Left lung (tissue), 14 donors: ENCODE measurements at places on chromosomes 16 and 17. TPM values are rescaled to one million over a fixed set of nuclear protein-coding genes. Genes with fewer than 3 reads are reported as not detected.
A peak's percentile ranks its signal among the peaks of the same experiment; 100 is the strongest.

The TNK1 gene
- 5.3 TPM for polyA plus RNA-seq

The HOXB2 gene
- polyA plus RNA-seq, result 24.0 TPM

The ASGR1 gene
- 11.3 TPM for polyA plus RNA-seq

The MMP2 gene
- 542 TPM for polyA plus RNA-seq

The SULT1A3 gene
- 12.0 TPM for polyA plus RNA-seq

The GNG13 gene
- polyA plus RNA-seq, result not detected

The CDK5R1 gene
- 5.0 TPM for polyA plus RNA-seq

The ALDH3A1 gene
- 0.63 TPM for polyA plus RNA-seq

The GNAO1 gene
- 23.7 TPM for polyA plus RNA-seq

DNA sequence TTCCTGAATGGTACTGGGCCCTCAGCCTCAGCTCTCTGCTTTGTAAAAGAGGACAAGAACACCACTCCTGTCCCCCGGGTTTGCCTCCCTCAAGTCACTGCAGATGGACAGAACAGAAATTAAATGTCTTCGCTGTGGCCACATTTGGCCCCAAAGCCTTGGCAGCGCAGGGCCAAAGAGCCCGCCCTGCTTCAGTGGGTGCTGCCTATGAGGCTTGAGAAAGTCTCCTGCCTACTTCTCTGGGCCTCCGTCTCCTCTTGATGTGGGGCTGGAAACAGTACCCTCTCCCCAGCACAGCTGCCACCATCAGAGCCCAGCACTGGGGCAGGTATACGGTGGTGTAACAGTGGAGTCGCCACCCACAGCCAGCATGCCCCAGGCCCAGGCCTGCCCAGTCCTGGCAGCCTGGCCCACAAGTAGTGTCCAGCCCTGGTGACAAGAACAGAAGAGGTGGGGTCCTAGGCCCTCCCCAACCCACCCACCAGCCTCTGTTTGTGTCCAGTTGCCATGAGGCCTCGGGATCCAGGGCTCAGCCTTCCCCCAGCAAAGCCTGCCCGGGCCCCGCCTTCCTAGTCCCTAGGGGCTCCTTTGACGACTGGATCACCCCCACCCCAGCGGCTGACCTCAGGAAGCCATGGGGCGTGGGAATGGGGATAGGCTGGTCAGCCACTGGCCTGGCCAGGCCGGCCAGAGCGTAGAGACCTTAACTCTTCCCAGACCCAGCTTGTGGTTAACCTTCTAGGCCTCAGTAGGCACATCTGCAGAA lies 3.9 kb upstream of the TPPP3 start:
- no peak for DNase-seq

DNA sequence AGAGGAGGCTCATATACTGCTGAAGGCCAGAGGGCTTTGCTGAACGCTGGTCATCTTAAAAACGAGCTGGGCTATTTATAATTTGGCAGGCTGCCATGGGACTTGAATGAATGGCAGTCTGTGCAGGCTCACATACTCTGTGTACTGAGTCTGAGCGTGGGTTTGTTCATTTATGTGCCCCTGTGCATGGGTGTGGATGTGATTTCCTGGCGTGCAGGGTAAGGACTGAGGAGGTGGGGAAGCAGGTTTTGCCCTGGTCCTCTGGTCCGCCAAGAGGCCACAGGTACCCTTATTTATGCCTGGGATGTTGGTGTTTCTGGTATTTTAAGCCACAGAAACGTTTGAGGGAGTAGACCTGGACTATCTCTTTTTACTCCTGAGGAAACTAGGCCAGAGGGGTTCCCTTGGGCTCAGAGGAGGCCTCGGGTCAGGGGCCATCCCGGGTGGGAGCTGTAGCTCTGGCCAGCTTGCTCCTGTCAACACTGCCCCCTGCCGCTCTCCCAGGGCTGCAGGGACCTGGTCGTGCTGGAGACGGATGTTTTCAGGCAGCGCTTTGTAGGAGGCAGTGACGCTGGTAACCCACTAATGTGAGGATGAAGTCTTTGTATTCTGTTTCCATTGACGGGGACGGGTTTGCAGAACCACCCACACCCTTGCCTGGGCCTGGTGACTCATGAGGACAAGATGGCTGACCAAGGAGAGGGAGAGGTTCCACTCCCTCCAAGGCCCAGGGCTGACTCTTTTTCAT lies 184.4 kb downstream of the MSI2 start:
- peak; percentile 72 for DNase-seq

- DNase-seq, result no peak
These were observed 18.3 kb downstream of the UBFD1 start for GRCh38 chr16:23575834-23576233.

GRCh38 chr16:50573279-50573678 lies 25.1 kb downstream of the NKD1 start:
- DNase-seq, result no peak

- peak; percentile 96 for DNase-seq
These were observed at the start of gene ENDOV for GRCh38 chr17:80414803-80415625. ENDOV (plus strand) TSS chr17:80415167; CDS start chr17:80415195, 28 bp downstream.

- no peak for DNase-seq
These were observed 53.1 kb upstream of the ENPP7 start for GRCh38 chr17:79677646-79678045.

DNA sequence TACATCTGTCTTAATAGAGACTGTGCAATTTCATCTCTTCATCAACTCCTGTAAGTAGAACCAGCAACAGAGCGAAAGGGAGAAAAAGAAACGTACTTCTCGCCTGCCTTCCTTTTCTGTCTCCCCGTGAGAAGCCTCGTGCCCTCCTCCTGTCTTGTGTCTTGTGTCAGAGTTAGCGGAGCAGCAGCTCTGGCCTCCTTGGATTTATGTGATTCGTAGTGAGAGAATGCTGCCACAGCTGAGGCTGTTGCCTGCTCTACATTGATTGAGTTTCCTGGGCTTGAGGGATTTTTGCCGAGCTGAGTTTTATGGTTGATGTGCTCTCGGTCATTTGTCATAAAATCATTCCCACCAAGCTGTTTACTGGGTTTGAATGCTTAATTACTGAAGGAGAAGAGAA lies 579.1 kb upstream of the RBFOX1 start:
- DNase-seq, result no peak

GRCh38 chr16:3243882-3244281 lies 8.9 kb upstream of the ZNF200 start:
- DNase-seq, result no peak

GRCh38 chr16:85396879-85397871 lies 215.9 kb upstream of the GSE1 start:
- peak; percentile 28 for DNase-seq

DNA sequence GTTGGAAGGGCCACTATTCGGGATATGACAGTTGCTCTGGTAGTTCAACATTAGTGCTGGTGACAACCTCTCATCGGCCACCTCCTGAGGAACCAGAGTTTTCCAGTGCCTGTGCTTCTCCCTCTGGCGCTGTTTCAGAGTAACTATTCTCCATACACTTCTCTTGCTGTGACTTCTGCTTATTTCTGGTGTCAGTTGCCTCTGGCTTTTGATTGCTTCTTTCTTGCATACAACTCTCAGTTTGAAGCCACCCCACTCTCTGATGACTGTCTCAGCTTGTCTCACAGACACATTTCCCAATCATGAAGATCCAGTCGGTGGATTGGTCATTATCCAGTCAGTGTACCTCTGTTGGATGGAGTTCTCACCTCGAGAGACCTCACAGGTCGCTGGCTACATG lies 3.4 kb upstream of the TM4SF5 start:
- DNase-seq, result no peak

DNA sequence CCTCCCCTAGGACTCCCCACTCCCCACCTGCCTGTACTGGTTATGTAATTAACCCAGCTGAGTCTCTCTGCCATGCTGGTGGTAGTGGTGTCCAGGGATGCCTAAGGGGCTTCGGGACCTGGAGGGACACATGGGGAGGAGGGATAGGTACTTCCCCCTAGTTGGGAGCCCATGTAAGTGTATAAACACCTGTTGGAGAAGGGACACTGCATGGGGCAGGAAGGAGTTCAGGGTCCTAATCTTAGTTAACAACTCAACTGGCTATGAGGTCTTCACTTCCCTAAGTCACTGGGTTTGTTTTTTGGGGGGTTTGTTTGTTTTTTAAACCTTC lies 1.3 kb downstream of the RASL10B start:
- DNase-seq, result no peak

- DNase-seq, result no peak
These were observed 1.1 kb upstream of the KPNA2 start for GRCh38 chr17:68034452-68034776.

- peak; percentile 56 for DNase-seq
These were observed 599 bp downstream of the MRC2 start for GRCh38 chr17:62627904-62628633.

DNA sequence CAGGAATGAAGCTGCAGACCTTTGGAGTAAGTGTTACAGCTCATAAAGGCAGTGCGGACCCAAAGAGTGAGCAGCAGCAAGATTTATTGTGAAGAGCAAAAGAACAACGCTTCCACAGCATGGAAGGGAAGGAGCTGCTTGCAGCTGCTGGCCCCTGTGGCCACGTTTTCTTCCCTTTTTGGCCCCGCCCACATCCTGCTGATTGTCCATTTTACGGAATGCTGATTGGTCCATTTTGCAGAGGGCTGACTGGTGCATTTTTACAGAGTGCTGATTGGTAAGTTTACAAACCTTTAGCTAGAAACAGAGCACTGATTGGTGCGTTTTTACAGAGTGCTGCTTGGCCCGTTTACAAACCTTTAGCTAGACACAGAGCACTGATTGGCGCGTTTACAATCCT lies 841.5 kb downstream of the CDH11 start:
- no peak for DNase-seq

DNA sequence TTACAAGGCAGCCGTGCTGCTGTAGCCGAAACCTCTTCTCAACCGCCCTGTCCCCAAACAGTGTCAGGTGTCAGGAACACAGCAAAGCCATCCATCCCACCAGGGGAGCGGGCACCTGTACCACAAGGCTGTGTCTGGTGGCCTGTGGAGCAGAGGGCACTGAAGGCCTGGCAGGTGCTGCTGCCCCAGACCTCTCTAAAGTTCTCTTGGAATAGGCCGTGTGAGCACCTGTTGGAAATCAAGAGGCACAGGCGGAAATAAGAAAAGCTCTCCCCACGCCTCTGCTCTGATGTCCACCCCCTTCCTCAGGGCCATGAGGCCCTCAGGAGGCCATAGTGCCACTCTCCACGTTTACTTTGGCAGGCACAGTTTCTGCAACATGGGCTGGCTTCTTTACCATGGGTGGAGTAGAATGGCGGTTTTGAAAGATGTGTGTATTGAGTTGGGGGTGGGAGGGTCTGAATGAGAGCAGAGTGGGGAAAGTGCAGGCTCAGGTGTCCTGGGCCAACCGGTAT lies 99.9 kb upstream of the ZNF750 start:
- peak; percentile 27 for DNase-seq

GRCh38 chr16:440627-441026 lies 15.2 kb downstream of the RAB11FIP3 start:
- no peak for DNase-seq
